ENCODE measurements at places on chromosomes 12 and 14.

- no peak for DNase-seq
Observed at GRCh38 chr12:88188180-88188579, 46.1 kb downstream of the TMTC3 start.

DNA sequence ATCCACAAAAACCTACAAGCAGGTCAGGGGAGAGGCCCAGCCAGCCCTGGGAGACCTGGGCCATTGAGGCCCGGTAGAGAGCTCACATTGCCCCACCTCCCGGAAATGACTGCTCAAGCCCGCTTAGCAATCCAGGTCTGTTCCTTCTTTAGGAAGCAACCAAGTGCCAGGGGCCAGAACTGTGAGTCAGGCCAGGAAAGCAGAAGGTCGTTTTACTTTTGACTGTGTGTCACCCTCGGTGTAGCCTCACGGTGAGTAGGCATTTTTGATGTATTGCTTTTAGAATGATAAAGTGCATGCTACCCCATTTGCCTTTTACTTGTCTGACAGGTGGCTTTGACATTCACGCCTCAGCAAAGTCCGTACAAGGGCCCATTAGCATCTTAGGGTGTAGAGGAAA lies 25.4 kb upstream of the PWP1 start:
- DNase-seq, result no peak

DNA sequence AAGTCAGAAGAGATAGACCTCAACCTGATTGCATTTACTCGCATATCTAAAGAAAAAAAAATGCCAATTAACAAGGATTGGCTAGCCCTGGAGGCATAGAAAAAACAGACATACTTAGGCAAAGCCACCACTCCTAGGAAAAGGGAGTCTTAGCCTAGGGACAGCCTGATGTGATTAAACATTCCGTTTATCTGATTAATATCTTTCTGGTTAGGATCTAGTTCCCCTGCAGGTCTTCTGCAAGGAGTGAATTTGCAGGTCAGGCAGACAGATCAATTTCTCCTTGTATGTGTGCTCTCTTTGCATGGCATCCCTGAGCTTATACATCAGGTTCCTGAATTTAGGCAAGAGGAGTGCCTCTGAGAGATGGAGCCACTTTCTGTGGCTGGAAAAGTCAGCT lies 70.5 kb downstream of the ESRRB start:
- DNase-seq, result no peak

- DNase-seq, result no peak
Observed at GRCh38 chr14:75286313-75286712, 7.7 kb downstream of the FOS start.

- no peak for DNase-seq
Observed at GRCh38 chr12:8483079-8483478, 27.3 kb downstream of the CLEC6A start.

DNA sequence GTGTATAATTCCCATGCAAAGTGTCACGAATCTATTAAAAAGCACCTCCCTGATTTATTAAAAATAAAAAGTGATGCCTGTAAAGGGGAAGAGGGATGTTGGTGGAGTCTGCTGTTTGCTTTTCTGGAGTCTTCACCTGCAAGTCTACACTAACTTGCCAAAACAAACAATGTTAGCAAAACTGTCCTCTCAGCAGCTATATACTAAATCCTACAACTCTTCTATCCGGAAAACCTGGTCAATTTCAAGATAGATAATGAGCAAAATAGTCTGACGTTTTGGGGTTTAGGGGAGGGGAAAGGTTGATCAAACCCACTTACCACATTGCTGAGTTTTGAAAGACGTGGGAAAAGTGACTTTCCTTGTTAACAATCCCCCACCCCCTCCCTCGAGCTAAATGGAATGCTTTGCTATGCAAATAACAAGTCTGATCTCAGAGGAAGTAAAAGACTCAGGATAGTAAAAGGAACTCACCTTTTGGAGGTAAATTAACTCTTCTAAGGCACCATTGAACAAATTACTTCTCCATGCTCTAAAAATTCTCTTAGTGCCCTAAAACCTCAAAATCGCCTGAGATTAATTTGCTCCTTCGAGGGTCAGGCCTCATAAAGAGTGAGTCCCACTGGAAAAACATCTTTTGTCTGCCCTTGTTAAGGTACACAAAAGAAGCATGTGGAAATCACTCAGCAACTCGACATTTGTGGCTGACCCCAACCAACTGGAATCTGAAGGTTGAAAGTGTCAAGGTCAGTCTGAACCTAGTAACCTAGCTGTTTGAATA lies 13.5 kb downstream of the BMP4 start:
- no peak for DNase-seq
